ENCODE measurements at places on chromosomes 3 and 15.

DNA sequence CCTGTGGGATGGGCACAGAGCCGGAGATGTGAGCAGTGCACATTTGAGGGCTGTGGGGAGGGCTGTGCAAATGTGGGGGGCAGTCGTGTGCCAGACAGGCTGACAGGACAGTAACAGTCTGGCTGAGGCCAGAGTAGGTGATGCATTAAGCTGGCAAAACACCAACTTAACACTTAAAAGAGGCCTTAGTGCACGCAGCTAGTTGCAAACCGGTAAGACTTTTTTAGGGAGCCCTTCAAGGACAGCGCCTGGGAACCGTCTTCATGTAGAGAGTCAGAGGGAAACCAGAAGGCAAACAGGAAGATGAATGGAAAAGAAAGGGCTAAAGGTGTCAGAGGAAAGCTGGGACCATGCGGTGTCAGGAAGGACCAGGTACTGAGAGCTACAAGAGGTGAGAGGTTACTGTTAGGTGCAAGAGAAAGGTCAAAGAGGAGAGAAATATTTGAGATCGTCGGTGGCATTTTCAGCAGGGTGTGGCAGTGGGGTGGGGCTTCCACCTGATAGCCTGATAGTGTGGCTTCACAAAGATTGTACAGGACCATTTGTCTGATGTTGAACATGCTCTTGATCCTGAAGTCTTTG is 30.0 kb upstream of the CHD2 start:
- no peak for DNase-seq

- DNase-seq, result no peak
Observed at GRCh38 chr3:164486150-164486549, 592.1 kb downstream of the SI start.

GRCh38 chr3:129482721-129483120 is 42.7 kb downstream of the IFT122 start:
- DNase-seq, result no peak

DNA sequence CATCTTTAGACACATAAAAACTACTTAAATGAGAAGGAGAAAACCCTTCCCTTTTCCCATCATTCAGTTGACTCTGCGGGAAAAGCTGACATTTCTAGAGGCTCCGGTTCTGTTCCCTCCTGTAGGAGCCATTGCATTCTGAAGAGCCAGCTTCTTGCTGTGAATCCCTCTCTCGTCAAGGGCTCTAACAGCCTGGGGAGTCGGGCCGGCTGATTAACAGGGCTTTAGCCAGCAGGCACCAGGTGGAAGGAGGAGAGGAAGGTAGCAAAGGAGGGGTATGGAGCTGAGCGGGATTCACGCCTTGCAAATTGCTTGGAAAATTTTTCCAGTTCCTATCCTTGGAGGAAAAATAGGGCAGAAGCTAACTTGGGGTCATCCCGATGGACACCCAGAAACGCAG is 108.3 kb upstream of the UBE2E1 start:
- no peak for DNase-seq

DNA sequence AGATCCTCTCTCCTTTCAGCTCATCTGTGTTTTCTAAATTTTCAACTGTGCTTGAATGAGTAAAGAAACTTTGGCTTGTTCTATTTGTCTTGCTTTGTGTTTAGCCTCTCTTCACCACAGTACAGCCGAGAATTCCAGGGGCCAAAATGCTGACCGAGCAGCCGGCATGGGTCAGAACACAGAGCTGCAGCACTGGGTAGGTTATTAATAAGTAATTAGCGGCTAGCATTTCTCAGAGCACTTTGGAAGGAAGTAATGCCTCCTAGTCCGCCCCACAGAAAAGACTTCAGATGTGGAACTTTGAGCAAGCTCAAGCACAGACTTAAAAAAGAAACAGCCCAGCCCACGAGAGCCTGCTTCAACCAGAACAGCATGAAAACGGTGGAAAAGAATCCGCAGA is 343.9 kb downstream of the ARRDC4 start:
- DNase-seq, result no peak

DNA sequence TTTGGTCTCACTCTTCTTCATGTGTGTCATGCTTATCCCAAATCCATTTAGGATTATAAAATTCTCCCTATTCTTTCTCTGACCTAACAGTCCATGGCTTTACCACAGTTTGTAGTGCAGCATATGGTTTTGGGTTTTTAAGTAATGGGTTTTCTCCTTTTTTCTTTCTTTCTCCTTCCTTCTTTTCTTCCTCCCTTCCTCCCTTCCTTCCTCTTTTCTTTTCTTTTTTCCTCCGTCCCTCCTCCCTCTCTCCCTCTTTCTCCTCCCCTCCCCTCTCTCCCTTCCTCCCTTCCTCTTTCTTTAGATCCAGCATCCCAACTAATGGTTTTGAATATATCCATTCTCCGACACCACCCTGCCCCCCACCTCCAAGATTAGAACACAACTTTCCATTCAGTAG is 118.9 kb downstream of the RBPMS2 start:
- DNase-seq, result no peak

- DNase-seq, result no peak
Observed at GRCh38 chr3:9169956-9170850, 79.2 kb downstream of the SRGAP3 start.

- no peak for DNase-seq
Observed at GRCh38 chr3:74009961-74010844, 385.5 kb upstream of the PDZRN3 start.

DNA sequence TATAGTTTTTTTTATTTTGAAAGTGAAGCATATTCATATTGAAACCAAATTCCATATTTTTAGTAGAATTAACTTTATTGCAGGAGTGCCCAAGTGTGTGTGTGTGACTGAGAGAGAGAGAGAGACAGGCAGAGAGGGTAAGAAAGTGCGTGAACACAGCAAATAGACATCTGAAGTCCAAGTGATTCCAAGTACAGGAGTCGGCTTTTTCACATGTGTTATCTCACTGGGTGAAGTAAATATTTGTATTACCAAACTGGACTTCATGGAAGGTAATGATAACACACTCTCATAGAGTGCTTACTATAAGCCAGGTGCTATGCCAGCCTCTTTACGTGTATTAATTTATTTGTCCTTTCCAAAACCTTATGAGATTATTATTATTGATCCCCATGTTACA is 12.0 kb downstream of the PARP14 start:
- DNase-seq, result no peak

DNA sequence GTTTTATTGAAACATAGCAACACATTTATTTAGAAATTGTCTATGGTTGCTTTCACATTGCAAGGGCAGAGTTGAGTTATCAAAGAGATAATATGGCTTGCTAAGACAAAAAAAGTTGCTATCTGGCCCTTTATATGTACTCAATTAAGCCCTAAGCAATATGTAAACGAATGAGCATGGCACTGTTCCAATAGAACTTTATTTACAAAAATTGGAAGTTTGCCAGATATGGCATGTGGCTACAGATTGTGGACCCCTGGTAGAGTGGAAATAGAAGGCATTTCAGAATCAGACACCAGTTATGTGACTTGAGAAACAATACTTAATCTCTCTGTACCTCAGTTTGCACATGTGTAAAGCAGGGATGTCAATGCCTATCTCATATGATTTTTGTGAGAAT is 515.6 kb upstream of the SGO1 start:
- DNase-seq, result no peak

DNA sequence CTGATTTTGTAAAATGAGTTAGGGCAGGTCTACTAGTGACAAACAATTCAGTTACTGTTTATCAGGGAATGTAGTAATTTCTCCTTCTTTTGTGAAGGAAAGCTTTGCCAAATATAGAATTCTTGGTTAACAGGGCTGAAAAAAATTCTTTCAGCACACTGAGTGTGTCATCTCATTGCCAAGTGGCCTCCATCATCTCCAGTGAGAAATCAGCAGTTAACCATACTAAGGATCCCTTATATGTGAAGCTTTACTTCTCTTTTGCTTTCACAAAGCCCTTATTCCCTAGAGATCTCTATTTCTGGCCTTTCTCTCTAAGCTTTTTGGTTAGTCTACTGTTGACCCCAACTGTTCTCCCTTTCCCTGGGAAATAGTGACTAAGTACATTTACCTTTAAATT is 269.1 kb downstream of the SCAPER start:
- no peak for DNase-seq

DNA sequence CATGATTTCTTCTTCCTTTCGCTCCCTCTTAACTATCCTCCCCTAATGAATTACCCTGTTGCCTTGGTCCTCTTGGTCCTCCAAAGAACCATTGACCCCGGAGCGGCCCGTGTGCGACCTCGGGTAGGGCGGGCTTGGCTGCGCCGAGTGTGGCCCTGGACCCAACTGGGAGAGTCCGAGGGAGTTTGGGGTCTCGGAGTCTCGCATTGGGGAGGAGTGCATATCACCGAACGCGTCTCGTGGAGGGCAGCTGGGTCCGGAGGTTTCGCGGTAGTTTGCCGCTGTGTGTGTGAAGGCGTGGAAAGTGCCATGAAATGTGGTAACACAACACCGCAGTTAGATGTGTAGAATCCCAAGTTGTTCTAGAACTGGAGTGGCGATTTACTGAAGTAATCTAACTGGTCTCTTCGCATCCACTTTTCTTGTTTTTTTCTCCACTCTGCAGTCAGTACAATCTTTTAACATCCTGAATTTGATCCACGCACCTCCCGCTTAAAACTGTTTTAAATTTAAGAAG is 363 bp downstream of the GTF2E1 start:
- no peak for DNase-seq
